Cortex of kidney (tissue), 1 donor: ENCODE measurements at places on chromosomes 6 and 20.

DNA sequence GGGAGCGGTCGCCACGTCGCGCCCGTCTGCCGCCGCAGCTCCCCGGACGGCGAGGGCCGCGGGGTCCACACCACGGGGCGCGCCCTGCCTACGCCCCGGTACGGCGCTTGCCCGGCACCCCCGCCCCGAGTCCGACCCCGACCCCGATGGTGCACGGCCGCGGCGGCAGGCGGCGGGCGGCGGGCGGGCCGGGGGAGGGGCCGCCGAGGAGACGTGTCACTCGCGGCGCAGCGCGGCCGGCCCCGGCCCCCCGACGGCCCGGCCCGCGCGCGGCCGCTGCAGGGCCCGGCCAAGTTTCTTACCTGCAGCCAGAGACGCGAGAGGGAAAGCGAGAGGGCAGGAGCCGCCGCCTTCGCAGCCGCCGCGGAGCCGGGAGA, 328 bp downstream of the RRBP1 start:
- no peak for DNase-seq

- no peak for DNase-seq
These were observed 95.8 kb upstream of the TAB2 start for GRCh38 chr6:149221774-149222070.

GRCh38 chr6:73506246-73506645, 14.6 kb downstream of the EEF1A1 start:
- no peak for DNase-seq

DNA sequence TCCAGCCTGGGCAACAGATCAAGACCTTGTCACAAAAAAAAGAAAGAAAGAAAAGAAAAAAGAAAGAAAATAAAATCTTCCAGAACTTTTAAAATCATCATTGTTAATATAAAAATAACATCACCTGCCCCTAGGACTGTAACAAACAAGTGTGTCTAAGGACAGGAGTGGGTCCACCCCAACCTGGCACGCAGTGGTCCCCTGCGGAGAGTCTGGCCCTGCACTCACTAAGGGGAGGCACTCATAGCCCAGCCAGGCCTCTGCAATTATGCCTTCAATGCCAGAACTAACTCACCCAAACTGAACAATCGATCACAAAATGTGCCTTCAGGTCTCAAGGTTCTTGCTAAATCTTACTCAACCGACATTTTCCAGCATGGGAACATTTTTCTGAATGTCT, 4.8 kb downstream of the GMEB2 start:
- no peak for DNase-seq

DNA sequence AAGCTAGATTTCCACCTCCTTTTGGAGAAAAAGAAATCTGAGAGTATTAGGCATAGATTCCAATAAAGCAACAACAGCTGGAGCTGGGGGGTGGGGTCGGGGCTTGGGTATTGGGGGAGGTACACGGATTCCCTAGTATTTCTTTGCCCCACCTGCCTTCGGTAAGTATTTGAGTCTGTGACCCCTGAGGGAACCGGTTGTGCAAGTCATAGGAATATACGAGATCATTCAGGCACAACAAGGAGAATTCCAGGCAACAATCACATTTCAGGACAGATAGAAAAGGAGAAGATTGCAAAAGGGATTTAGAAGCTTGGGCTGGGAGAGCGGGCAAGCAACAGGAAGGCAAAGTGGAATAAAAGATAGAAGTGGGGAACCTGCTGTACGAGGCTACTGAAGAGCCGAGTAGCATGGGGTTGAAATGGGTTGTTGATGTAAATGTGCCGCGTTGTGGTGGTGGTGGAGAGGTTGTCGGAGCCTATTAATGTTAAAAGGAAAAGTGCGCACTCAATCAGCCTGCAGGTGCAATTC, 148.9 kb downstream of the BCAS1 start:
- no peak for DNase-seq

GRCh38 chr6:11202513-11203305, 29.8 kb downstream of the NEDD9 start:
- DNase-seq, result no peak

DNA sequence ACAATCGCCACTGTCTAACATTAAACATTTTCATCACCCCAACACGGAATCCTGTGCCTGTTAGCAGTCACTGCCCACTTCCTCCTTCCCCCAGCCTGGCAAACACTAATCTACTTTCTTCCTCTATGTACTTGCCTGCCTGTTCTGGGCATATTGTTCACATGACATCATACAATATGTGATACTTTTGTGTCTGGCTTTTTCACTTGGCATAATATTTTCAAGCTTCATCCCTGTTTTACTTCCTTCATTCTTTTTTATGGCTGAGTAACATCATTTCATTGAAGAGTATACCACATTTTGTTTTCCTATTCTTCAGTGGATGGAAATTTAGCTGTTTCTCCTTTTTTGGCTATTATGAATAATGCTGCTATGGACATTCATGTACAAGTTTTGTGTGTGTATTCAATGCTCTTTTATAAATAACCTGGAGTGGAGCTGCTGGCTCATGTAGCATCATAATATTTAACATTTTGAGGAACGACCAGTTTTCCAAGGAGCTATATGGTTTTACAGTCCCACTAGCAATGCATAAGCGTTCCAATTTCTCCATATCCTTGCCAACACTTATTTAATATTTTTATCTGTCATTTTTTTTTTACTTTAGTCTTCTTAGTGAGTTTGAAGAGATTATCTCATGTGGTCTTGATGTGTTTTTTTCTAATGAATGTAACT, 360.1 kb downstream of the HDGFL1 start:
- DNase-seq, result no peak

GRCh38 chr6:31349301-31349700, 7.7 kb downstream of the HLA-B start:
- no peak for DNase-seq

GRCh38 chr6:33931799-33932198, 128.0 kb upstream of the MLN start:
- no peak for DNase-seq

GRCh38 chr6:21501021-21501354, 92.6 kb upstream of the SOX4 start:
- no peak for DNase-seq

DNA sequence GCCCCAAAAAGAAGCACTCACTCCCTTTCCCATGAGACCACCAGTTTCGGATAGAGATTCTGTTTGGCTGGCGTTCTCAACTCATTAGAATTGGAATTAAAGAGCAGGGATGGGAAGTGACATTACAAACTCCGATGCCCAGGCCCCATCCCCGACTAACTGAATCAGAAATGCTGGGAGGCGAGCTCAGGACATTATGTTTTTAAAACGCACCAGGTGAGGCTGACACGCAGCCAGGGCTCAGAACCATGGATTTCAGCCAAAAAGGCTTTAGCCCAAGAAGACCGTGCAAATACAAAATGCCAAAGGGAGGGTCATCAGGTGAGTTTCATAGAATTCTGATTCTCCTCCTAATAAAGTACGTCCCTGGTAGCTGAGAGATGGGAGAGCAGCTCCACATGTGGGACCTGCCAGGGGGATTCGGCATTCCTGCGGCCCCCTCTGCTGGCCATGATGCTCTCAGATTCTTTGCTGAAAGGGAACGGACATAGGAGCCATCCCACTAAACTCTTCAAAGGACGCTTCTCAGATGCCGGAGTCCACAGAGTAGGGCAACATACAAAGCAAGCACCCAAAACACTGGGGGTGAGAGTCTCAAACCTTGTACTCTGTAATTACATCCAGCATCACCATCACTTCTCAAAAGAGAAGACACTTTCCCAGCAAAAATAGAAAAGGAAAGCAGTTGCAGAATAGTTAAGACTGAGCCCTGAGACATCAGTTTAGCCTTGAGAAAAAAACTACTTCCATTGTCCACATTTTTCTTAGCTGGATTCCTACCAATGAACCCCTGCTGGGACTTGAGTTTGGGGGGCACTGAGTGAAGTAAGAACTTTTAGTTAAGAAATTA, 205.2 kb downstream of the BMP7 start:
- DNase-seq, result no peak

- no peak for DNase-seq
These were observed 20.2 kb upstream of the SLC22A7 start for GRCh38 chr6:43277643-43278523.

DNA sequence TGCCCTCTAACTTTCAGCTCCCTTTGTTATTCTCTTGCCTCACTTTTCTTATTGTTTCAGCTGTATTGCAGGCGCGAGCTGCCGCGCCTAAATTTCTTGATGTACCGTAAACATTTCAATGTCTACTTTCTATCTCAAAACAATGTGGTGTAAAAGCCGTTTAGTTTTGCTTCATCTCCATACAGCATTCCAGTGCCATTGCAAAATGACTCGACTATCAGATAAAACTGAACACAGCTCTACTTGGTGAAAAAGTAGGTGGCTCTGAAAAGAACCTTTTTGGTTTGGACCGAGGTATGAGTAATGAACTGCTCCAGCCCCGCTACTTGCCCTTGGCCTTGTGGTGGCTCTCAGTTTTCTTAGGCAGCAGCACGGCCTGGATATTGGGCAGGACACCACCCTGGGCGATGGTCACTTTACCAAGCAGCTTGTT, 74.6 kb downstream of the OR2B2 start:
- no peak for DNase-seq

DNA sequence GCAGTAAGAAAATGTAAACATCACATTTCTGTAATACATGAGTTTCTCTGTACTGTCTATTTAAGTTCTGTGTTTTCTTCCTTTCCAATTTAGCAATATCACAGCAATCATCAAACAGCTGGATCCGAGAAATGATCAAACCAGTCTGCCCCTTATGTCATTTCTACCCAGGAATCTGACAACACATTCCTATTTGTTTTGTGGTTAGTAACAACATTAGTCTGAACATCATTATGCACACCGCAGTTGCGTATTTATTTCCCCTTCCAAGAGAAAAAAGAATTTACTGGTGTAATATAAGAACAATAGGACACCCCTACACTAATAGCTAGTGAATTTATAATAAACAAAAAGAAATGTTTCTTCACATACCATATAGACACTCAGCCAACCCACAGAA, 179.5 kb downstream of the BTBD9 start:
- DNase-seq, result no peak

- DNase-seq, result no peak
These were observed 140.1 kb upstream of the SPACA1 start for GRCh38 chr6:87907521-87907920.

DNA sequence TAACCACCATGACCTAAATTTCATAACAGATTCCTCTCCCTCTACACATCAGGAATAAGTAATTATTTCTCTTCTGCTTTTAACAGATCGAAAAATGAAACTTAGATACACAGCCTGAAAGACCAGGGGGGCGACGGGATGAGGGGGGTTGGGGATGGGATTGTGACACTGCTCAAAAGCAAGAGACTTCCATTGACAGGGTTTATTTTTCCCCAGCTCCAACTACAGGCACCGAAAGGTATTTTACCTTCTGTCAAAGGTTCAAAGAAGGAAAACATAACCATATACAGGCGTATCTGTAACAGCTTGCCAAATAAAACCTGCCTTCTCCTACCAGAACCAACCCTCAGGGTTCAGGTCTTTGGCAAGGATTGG, 1.3 kb downstream of the EPHA7 start:
- no peak for DNase-seq

- DNase-seq, result no peak
These were observed 236.9 kb upstream of the PMEPA1 start for GRCh38 chr20:57946559-57947315.

GRCh38 chr20:38812709-38813573, 7.4 kb downstream of the PPP1R16B start:
- no peak for DNase-seq

- DNase-seq, result no peak
These were observed 26.1 kb downstream of the POPDC3 start for GRCh38 chr6:105153676-105154075.

- no peak for DNase-seq
These were observed 30.9 kb upstream of the TGM6 start for GRCh38 chr20:2349801-2350200.

DNA sequence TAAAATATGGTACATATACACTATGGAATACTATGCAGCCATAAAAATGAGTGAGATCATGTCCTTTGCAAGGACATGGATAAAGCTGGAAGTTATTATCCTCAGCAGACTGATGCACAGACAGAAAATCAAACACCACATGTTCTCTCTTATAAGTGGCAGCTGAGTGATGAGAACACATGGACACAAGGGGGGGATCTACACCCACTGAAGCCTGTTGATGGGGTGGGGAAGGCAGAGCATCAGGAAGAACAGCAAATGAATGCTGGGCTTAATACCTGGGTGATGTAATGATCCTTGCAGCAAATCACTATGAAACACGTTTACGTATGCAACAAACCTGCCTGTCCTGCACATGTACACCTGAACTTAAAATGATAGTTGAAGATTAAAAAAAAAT, 71.3 kb downstream of the MANEA start:
- DNase-seq, result no peak

DNA sequence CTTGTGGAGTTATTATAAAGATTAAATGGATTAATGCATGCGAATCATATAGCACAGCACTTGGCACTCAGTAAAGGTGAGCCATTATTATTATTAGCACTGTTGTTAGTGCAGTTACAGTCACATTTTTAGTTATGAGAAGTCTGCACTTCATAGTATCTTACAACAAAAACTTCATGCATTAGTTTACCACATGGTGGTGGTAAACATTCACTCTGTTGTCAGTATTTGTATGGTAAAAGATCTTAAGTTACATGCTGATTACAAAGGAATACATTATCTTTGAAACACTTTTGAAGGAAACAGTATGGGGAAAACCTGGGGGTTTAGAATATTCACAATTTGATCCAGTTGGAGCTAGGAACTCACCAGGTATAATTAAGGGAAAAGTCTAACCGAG, 20.8 kb downstream of the TMEM14A start:
- no peak for DNase-seq

- no peak for DNase-seq
These were observed 31.5 kb downstream of the PMEPA1 start for GRCh38 chr20:57678340-57678739.

DNA sequence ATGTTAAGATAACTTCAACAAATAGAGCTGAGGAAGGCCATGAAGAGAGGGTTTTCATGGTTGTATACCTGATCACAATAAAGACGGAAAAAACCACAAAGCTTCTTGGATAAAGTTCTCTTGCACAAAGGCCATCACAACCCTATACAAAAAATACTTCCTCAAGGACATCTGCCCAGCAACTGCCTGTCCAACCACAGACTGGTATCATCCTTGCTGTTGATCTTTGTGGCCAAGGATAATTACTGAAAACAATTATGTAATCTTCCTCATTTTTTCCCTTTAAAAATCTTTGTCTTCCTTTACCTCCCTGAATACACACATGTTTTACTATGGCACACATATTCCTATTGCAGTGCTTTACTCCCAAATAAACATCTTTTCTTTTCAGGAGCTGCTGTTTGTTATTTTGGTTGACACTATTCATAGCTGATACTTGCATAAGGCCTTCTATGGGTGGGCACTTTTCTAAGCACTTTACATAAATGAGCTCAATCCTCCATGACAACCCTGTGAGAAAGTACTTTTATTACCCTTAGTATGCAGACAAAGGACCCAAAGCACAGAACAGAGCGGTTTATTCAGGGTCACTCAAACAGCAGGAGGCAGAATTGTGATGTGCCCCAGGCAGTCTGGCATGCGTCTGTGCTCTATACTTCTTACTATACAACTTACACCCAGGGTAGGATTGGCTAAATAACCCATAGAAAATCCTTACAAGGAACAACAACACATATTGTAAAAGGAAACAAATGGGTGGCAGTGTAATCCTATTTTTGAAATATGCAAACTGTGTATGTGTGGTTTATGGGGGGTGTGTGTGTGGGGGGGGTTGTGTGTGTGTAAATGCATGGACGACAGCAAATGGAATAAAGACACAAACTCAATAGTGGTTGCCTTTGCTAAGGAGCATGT, 35.1 kb downstream of the SNRNP48 start:
- DNase-seq, result no peak

GRCh38 chr6:145491126-145491525, 244.2 kb downstream of the EPM2A start:
- no peak for DNase-seq
